Stimulated activated CD4-positive, alpha-beta T cell treated with anti-CD3 and anti-CD28 coated beads, Interleukin-1b, Interleukin-23, amount 100 ng/mL, for 24 hours (primary cell): ENCODE measurements at places on chromosomes 16 and 17.

GRCh38 chr17:41724476-41725050, 9.9 kb downstream of the HAP1 start:
- DNase-seq: no peak

DNA sequence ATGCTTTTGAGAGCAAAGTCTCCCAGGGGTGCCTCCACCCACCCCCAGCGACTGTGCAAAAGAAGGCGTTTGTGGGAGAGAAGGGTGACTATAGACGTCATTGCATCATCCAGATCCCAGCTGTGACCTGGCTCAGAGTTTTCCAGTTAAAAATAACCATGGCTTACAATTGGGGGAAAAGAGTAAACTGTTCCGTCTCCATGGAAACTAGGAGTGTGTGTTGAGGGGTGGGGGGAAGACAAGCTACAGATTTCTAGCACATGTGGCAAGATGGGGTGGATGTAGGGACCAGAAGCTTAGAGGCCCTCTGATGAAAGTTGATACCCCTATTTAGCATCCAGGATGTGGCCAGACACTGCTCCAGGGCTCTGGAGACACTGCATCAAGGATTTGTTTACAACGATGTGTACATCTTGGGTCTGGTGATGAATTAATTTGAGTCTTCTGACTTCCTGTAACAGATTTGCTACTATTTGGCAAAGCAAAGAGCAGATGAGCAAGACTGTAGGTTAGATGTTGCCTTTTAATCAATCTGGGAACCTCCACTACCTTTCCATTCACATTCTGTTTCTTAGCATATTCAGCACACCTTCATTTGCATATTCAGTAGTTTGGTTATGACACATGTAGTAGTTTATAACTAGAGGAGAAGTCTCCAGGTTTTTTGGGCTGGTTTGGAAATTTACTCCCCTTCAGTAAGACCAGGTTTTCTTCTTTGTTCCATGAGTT, 6.2 kb upstream of the DUSP14 start:
- DNase-seq: no peak

GRCh38 chr17:69404399-69404798, 10.1 kb upstream of the MAP2K6 start:
- no peak for DNase-seq

DNA sequence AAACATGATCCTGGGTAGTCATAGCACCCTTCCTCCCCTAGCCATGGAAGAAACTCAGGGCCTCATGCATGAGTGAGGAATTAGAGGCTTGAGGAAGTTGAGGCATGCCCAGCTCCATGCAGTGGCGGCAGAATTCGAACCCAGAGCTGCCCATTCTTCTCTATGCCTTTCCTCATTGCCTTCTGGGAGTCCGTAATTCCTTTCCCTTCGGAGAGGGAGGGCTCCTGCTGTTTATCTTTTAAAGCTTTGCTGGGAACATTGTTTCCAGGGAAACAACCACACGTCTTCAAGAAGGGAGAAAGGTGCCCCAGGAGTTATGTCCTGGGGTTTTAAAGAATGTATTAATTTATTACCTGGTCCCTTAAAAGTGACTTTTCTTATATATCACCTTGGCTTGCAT, 8.5 kb downstream of the CRISPLD2 start:
- DNase-seq: no peak

DNA sequence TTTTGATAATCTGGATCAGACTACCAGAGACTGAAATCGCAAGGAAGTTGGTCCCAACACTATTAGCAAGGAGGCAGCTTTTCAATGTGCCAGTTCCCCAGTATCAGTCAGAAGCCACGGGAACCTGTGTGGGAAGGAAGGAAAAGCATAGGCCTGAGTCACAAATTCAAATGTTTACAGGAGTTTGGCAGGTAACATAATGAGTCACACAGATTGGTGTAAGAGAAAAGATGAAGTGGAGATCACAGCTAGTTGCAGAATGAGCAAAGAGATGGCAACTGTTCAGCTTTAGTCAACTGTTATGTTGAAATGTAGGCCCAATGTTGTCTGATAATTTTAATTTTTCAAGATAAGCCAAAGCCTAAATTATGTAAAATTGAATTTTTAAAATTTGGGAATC, 28.1 kb upstream of the ITGA2B start:
- DNase-seq: no peak

DNA sequence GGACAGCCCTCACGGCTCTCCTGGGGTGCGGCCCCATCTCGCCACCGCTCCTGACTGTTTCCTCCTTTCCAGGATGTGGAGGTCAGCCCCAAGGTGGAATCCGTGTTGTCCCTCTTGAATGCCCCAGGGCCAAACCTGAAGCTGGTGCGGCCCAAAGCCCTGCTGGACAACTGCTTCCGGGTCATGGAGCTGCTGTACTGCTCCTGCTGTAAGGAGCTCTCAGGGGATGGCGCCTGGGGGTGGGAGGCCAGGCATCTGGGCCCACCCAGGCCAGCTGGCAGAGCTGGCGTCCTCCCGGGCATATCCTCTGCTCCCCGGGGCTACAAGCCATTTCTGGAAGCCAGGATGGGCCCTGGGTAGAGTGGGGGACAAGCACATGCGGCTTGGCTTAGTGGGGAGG, 13.2 kb downstream of the IL34 start:
- no peak for DNase-seq

DNA sequence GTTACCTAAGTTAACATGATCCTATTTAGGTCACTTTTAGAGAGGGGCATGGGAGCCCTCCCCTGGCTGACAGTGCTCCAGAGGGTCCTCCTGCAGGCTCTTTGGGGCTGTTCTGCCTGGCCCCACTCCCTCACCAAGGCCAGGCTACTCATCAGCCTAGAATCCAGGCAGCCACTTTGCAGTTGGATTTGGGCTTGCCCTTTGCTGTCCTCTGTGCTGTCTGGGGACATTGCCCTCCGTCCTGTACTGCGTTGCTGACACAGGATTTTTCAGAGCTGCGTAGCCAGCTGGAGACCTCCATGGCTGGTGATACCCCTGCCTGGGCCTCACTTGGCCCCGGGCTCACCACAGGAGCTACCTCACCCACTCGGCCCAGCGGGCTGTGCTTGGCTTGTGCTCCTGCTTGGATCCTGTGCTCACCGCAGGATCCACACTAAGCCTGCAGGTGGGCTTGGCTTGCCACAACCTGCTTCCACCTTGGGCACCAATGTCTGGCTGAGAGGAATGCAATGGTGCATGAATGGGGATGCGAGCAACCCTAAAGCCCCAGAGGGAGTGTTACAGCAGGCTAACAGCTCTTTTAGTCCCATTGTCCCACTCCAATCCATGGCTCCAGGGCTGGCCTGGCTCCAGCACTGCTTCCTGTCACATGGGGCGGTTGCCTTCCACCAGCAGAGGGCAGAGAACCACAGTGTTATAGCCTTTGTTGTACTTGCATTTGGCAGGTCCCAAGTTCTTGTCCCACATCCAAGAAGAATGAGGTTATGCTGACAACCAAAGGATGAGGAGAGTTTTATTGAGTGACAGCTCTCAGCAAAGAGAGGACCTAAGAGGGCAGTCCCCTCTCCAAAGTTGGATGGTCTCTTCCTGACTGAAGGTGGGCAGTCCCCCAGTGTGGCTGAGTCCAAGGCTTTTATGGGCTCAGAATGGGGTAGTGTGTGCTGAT, 21.5 kb downstream of the CCL4 start:
- DNase-seq: no peak

- DNase-seq: no peak
Observed at GRCh38 chr16:54201200-54201599, 85.4 kb downstream of the IRX3 start.
